ENCODE measurements at places on chromosomes 11 and 22.

- DNase-seq, result peak; percentile 16
Observed at GRCh38 chr22:20155330-20156041, 4.6 kb upstream of the CCDC188 start.

GRCh38 chr11:77449060-77449521 is 24.8 kb downstream of the PAK1 start:
- DNase-seq, result no peak

- DNase-seq, result peak; percentile 4
Observed at GRCh38 chr11:82864268-82864667, 36.0 kb downstream of the PRCP start.

GRCh38 chr11:113574171-113574570 is 99.0 kb upstream of the DRD2 start:
- DNase-seq, result no peak

GRCh38 chr11:57124917-57125316 is 56.8 kb upstream of the LRRC55 start:
- no peak for DNase-seq

DNA sequence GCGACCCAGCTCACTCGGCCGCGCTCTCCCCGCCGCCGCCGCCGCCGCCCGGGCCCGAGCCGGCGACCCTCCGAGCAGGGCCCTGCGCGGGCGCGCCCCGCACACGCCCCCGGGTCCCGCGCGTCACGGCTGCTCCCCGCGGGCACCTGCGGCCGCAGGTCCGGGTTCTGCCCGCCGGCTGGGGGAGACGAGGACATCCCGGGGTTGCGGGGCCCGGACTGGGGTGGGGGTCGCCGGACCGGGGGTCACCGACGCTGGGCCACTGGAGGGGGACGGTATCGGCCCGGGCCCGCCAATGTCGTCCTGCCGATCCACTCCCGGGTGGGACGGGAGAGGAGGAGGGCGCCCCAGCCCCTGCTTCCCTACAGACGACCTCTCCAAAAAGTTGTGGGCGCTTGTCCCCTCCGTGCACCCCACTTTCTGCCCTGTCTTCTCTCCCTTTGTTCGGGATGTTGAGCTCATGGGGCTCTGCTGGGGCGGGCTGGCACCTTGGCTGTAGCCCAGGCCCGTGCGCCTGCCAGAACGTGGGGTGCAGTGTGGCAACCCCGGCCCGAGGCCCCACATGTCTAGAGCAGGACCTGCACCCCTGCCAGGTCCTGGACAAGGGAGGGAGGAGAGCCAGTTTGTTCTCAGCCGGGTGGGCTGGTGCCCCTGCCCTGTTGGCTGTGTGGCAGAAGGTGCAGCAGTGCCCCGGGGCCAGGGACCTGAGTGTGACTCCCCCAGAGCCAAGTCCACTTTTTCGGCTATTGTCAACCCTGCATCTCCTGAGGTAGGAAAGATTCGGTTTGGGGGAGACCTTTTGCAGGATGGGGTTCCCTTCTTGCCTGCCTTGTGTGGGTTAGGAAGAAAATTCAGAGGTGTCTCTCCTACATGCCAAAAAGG is 40.2 kb upstream of the CELSR1 start:
- peak; percentile 21 for DNase-seq

DNA sequence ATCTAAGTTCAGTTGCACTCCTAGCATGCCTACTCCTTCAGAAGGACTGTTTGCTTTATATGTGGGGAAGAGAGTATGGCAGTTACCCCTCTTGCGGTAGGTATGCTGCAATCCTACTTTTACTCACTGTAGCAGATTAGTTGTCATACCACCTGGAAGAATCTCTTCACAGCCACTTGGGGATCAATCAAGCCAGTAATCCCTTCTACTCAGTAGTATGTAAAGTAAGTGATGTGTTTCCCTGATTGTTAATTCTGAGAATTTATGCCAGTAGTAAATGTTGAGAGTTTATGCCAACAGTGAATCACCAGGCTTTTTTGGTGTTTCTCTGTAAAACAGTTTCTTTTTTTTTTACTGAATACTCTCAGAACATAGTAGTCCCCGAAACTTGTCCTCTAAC is 34.4 kb downstream of the PRMT3 start:
- no peak for DNase-seq

DNA sequence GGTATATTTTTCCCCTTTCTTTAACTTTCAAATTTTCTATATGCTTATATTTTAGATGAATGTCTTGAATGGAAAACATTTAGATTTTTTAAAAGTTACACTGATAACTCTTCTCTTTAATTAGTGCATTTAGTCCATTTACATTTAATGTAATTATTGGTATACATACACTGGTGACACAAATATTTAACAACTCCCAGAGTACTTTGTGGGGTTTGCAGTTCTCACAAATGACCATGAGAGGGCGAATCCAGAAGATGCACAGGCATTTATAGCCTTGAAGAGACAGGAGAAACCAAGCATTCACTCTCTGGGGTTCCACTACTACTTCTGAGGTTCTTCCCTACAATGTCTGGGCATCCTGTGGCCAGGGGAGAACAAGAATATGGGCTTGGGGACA is 125.1 kb downstream of the TIMP3 start:
- no peak for DNase-seq

- no peak for DNase-seq
Observed at GRCh38 chr11:22359295-22359694, 21.1 kb downstream of the SLC17A6 start.

GRCh38 chr11:61771195-61771894 is 18.9 kb downstream of the MYRF start:
- DNase-seq, result no peak

GRCh38 chr22:38214302-38215056 is 12.7 kb downstream of the MAFF start:
- peak; percentile 81 for DNase-seq

Data from CD4-positive, alpha-beta memory T cell (primary cell).